ENCODE measurements at places on chromosomes 3 and 15. TPM values are rescaled to one million over a fixed set of nuclear protein-coding genes. Genes with fewer than 3 reads are reported as not detected.

Gene CRTAP
- 287 TPM for total RNA-seq

- no peak for DNase-seq
Measured at GRCh38 chr3:53613125-53613524, 118.7 kb downstream of the CACNA1D start.

GRCh38 chr15:72116731-72117485 is 1.0 kb downstream of the MYO9A start:
- peak; percentile 12 for DNase-seq

- DNase-seq: no peak
Measured at GRCh38 chr15:31344823-31345605, 18.4 kb downstream of the KLF13 start.

DNA sequence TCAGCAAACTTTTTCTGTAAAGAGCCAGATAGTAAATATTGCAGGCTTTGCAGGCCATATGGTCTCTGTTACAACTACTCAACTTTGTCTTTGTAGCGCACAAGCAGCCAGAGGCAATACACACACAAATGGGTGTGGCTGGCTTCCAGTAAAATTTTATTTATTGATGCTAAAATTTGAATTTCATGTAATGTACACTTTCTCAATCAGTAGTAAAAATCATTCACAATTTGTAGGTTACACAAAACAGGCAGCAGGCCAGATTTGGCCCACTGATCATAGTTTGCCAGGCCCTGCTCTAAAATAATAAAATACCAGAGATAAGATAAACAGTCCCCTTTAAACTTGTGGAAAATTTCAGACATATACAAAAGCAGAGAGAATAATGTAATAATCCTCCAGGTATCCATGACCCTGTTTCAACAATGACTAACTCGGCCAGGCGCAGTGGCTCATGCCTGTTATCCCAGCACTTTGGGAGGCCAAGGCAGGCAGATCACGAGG is 330.3 kb downstream of the SHQ1 start:
- no peak for DNase-seq

GRCh38 chr15:39920510-39921273 is 626 bp upstream of the GPR176 start:
- peak; percentile 79 for DNase-seq

Gene HDC
- not detected for total RNA-seq

Gene MB21D2
- 11.0 TPM for total RNA-seq

DNA sequence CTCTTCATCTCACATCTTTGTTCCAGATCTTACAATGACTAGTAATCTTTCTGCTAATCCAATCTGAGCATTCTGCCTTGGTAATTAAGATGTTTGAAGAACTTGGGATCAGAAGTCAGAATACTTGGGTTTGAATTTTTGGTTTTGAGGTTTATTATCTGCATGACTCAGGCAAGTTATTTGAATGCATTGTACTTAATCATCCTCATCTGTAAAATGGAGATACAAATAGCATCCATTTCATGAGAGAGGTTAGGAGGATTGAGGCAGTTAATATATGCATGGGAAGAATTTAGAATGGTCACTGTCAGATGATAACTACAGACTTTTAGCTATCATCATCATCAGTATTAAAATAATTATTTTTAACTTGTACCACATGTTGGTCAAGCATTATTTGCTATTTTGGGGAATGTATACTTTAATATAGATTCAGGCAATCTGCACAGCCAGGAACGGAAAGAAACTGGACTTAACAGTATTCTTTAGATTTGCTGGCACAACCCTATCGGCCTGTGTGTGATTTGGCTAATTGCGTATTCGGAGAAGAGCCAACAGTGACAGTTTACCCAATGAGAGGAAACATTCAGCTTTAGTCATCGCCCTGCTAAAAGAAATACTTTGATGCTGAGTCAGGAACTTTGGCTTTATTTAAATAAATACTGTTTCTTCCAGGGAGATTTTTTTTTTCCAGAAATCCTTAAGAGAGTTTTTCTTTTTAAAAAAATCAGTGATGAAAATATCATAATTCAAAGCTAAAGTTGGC is 600.0 kb downstream of the ROBO1 start:
- DNase-seq: peak; percentile 87

- no peak for DNase-seq
Measured at GRCh38 chr3:154844863-154845262, 235.3 kb upstream of the MME start.

Gene ADAMTSL3
- under 0.01 TPM for total RNA-seq

- DNase-seq: no peak
Measured at GRCh38 chr3:112084980-112085705, 1.0 kb upstream of the C3orf52 start.
